ENCODE measurements at places on chromosomes 3 and 15. TPM values are rescaled to one million over a fixed set of nuclear protein-coding genes. Genes with fewer than 3 reads are reported as not detected.

DNA sequence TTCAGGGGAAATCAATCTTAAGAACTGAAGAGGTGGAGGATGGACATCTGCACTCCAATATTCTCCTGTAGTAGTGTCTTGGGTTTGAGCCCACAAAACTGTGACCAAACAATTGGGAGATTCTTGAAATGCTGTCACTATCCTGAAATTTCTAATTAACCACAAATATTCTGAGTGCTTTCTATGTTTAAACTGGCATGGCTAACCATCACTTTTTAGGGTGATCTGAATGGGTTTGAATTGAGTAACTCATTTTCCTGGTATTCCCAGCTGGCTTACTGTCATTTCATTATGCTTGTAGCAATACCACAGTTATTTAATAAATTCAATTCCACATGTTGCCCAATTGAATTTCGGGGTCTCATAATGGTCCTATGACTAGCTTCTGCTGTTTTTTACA lies 216.9 kb upstream of the DCBLD2 start:
- DNase-seq, result no peak
- no peak overlapping the region for H3K4me3 ChIP-seq
- no peaks in the 10 kb centered on the region for H3K36me3 ChIP-seq

GRCh38 chr3:140205598-140205997 lies 270.6 kb downstream of the CLSTN2 start:
- H3K36me3 ChIP-seq, result no peaks in the 10 kb centered on the region
- H3K4me1 ChIP-seq, result no peaks in the 10 kb centered on the region
- no peak overlapping the region for H3K4me3 ChIP-seq

Gene CD86
- 0.57 TPM for total RNA-seq

Gene DNAH12
- total RNA-seq, result 0.02 TPM

Gene VWA5B2
- 2.3 TPM for total RNA-seq

Gene CCDC54
- not detected for total RNA-seq

Measured in colonic mucosa (tissue), 4 donors.